Renal cortical epithelial cell (primary cell): ENCODE measurements at places on chromosomes 7 and 10.

DNA sequence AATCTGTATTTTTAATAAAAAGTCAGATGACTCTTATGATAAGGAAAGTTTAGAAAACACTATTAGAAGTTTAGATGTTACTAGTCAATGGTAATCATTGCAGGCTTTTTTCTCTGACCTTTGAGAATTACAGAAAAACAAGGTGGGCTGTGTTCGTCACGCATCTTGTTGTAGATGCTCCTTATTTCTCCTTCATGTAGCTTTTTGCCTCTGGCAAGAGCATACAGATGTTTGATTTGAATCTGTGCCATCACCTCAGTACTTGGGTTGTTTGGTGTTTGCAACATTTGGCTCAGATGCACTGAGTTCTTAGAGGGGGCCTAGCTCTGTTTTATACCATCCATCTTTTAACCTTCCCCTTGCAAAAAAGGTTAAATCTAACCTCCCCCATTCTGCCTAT is 11.5 kb downstream of the TAS2R16 start:
- no peak for DNase-seq

- DNase-seq = no peak
Measured at GRCh38 chr10:43415544-43415943, 6.6 kb upstream of the HNRNPF start.

DNA sequence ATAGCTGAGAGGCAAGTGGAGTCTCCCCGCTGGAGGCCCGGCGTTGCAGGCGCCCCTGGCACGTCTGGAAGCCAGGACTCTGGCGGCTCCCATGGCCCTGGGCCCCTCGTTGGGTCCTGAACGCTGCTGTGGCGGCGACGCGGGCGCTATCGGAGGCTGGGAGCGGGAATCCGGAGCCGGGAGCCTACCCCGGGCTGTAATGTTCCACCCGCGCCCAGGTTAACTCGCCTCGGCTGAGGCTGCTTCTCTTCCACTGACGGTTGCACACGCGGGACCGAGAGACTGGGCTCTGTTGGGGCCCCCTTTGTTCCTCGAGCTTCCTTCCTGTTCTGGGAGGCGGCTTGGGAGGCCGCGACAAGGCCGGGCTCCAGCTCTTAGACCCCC is 1.3 kb upstream of the HOXA5 start:
- no peak for DNase-seq

DNA sequence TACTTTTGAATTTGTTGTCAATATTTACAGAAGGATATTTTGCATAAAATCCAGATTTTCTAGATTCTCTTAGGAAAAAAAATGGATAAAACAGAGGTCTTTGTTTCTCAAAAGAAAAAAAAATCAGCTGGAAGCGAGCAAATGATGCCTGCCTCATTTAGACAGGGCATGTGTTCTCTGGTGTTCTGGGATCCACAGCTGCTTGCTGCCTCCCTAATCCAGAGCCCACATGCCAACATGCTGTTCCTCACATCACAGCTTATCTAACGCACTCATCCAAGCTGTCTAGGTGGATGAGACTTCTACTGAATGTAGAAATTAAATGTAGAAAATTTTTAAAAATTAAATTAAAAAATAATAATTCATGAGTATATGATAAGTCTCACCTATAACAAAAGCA is 630.1 kb downstream of the SORCS1 start:
- DNase-seq = no peak

DNA sequence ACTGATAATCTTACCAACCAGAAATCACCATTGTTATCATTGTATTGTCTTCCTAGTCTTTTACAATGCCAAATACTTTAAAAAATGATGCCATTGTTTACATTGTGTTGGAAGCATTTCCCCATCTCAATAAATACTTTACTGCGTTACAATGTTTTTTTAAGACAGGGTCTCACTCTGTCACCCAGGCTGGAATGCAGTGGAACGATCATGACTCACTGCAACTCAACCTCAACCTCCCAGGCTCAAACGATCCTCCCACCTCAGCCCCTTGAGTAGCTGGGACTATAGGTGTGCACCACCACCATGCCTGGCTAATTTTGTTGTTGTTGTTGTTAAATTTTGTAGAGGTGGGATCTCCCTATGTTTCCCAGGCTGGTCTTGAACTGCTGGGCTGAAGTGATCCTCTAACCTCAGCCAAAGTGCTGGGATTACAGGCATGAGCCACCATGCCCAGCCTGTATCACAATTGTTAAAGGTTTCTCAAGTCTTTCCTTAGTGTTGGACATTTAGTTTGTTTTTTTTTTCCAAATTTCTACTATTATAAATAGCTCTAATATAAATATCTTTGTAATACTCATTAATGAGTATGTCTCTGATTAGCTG is 13.5 kb downstream of the LRMDA start:
- peak; percentile 15 for DNase-seq

DNA sequence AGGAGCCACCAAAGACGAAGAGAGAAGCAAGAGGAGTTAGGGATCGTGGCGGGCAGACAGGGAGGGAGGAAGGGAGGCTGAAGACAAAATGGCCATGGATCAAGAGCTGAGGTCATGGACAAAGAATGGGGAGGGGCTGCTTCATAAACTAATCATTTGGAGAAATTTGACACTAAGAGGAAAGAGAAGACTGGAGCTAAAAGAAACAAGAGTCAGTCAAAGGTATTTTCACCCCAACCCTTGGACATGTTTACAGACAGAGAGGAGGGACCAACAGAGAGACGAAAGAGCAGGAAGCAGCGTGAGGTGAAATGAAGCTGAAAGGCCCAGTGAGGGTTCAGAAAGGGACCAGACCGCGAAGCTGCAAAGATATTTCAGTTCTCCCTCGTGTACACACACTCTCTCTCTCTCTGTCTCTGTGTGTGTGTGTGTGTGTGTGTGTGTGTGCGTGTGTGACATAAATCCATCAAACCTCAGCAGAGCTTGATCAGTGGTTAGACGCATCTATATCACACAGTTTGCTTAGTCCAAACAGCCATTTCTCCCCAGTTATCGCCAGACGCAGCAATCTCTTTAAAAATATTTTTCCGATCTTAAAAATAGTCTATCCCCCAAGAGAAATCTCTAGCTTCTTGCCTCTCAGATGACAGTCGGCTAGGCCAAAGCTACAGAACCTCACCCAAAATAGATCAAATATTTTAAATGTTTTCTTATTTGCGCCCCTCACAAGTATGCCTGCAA is 12.5 kb upstream of the CALD1 start:
- peak; percentile 39 for DNase-seq

GRCh38 chr7:3399858-3400257 is 98.8 kb downstream of the SDK1 start:
- peak; percentile 12 for DNase-seq

DNA sequence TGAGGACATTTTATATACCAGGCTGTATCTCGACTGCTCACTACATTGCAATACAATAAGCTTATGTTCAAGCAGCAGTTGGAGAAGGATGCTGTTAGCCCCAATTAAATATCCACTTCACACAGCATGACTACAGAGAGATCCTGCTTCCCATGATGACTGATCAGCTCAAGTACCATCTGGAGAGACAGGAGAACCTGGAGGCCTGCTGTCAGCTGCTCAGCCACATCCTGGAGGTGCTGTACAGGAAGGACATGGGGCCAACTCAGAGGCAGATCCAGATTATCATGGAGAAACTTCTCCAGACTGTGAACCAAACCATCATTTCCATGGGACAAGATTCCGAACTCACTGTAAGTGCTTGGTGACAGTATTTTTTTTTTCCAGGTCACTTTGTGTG is 22.5 kb downstream of the RNF133 start:
- DNase-seq = no peak

DNA sequence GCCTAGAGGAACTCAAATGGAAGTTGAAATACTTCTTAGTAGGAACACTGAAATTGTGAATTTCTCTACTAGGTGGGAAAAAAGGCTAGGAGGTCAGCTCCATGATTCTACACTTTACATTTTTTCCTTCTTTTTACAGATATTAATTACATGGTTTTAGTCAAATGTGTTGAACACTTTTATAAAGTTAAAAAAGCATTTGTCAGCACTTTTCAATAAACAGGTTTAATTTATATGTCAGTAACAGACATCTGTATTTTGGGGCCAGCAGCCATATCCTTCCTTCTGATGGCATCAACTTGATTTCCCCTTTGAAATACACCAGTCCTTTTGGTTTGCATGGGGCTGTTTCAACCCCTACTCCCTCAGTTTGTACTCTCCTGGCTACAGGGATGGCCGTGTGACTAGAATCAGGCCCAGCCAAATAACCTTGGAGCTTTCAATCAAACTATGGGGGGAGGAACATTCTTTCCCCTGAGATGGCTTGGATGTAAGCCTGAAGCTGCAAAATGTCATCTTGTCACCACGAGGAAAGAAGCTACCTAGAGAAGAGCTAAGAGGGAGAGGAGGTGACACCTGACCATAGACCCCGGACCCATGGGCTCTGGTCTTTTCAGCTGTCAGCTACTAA is 171.0 kb upstream of the NEBL start:
- DNase-seq = no peak

GRCh38 chr10:67261300-67261797 is 335.5 kb downstream of the LRRTM3 start:
- DNase-seq = peak; percentile 69

- DNase-seq = no peak
Measured at GRCh38 chr7:7738177-7738576, 19.8 kb upstream of the RPA3 start.

- DNase-seq = no peak
Measured at GRCh38 chr7:33357846-33358245, 228.5 kb downstream of the BBS9 start.

DNA sequence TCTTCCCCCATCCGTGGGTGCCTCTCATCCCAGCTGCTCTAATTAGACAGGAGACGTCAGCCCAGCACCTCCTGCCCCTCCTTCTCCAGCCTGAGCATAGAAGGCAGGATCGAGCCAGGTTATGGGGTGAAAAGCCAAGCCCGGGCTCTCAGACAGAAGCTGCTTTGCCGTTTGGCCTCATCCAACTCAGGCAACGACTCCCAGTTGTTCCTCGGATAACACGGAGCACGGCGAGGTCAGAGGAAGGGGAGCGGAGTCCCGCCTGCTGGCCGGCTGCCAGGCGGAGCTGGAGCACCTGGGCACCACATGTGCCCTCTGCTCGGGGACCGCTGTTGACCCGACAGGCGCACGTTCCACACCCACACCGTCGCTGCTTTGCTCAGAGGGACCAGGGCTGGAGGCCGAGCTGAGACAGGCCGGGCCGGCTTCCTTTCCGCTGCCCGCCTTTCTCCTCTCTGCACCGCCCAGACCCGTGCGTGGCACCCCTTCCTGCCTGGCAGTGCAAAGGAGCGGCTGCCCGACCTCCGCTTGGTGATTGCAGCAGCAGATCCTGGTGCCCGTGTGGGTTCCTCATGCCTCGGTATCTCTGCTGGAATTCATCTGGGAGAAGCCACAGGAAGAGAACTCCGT is 21.6 kb upstream of the UNCX start:
- DNase-seq = no peak

DNA sequence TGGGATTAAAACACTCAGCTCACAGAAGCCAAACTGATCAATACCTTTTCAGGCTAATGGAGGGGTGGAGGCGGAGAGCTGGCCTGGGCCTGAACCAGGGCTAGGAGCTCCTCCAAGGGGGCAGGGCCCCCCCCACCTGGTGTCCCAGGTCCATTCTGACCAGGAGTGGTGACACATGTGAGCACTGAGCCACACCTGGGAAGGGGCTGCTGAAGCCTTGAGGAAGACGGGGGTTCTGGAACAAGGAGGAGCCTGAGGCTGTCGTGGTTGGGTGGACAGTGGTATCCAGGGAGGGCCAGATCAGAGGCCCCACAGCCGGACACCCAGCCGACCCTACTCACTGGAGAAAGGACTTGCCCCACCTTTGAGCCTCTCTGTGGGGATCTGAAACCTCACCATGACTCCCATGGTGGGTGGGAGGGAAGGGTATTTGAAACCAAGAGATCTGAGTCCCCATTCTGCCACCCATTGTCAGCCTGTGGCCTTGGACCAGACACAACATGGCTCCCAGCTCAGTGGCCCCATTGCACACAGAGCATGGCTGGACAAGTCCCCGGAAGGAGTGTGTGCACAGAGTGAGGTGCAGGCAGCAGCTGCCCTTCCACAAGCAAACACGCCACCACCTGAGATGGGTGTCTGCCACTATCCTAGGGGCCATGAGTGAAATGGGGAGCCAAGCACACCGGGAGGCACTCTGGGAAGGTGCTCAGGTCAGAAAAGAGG is 12.4 kb downstream of the TMEM273 start:
- no peak for DNase-seq

DNA sequence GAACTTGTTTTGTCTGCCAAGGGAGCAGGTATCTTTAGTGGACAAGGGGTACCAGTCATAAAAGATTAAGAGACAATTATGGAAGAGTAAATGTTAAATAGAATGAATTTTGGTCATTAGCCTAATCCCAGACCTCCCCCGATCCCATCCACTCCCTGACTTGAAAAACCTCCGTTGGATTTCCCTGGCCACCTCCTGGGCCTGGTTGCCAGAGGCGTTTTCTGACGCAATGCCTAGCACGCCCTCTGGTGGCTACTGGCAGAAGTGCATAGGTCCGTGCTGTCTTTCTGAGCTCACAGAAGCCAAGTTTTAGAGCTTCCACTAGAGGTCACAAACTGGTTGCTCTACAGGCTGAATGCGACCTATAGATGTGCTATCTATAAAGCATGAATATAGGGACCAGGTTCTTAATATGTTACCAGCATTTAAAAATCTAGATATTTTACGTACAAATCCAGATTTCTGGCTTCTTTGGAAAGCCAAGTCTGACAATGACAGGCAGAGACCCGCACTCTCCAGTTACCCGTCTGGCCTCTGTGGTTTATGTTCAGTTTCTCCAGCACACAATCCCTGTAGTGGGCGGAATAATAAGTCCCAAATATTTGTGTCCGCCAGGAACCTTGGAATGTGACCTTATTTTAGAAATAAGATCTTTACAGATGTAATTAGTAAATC is 39.8 kb downstream of the SPOCK2 start:
- DNase-seq = peak; percentile 85

DNA sequence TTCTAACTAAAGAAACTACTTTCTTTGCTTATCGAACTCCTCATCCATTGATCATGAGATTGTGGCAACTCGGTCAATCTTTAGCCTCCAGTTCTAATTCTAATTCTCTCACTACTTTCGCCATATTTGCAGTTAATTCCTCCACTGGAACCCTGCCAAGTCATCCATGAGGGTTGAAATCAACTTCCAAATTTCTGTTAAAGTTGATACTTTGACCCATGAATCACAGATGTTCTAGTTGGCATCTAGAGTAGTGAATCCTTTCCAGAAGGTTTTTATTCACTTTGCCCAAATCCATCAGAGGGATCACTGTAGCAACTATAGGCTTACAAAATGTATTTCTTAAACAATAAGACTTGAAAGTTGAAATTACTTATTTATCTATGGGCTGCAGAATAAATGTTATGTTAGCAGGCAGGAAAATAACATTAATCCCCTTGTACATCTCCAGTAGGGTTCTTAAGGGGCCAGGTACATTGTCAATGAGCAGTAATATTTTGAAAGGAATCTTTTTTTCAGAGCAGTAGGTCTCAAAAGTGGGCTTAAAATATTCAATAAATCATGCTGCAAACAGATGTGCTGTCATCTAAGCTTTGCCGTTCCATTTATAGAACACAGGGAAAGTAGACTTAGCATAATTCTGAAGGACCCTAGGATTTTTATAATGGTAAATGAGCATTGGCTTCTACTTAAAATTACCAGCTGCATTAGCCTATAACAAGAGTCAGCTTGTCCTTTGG is 39.4 kb downstream of the CCDC71L start:
- DNase-seq = no peak
